Calu3 (cell line): ENCODE measurements at places on chromosomes 1 and 21.

- peak; percentile 13 for DNase-seq
Observed at GRCh38 chr1:39129514-39129913, 75.0 kb upstream of the MACF1 start.

- DNase-seq: no peak
Observed at GRCh38 chr1:26278303-26278702, 1.6 kb upstream of the SH3BGRL3 start.

GRCh38 chr21:32437729-32438128, 25.2 kb downstream of the EVA1C start:
- DNase-seq: no peak

- DNase-seq: no peak
Observed at GRCh38 chr1:108033550-108033951, 68.6 kb upstream of the VAV3 start.

- DNase-seq: no peak
Observed at GRCh38 chr21:42032968-42033367, 22.8 kb upstream of the ZBTB21 start.

GRCh38 chr1:113859478-113860175, 11.9 kb downstream of the PTPN22 start:
- no peak for DNase-seq

GRCh38 chr21:15860541-15860940, 130.8 kb downstream of the USP25 start:
- DNase-seq: no peak

- DNase-seq: peak; percentile 89
Observed at GRCh38 chr1:223714849-223715603, 2.7 kb downstream of the CAPN2 start.

DNA sequence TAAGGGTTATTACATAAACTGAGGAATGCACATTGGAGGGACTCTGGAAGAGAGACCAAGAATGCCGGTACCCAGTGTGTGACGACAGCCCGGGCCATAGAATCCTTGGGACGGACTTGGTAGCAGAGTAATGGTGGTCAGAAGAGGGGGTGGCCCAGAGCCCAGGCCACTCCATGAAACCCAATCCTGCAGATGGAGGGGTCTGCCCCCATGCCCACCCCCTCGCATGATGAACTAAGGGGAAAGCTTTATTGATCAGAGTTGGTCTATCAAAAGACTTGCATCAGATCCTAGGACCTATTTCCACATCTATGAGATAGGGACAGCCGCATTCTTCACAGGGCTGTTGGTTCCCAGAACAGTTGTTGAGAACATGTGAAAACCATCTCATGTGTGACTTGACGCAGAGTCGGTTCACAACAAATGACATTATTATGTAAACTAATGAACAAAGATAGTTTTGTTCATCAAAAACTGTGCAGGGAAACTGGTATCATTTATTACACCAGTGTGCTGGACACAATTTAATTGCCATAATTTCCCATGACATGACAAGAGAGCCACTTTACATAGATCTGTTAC, 21.5 kb upstream of the SDC3 start:
- no peak for DNase-seq

DNA sequence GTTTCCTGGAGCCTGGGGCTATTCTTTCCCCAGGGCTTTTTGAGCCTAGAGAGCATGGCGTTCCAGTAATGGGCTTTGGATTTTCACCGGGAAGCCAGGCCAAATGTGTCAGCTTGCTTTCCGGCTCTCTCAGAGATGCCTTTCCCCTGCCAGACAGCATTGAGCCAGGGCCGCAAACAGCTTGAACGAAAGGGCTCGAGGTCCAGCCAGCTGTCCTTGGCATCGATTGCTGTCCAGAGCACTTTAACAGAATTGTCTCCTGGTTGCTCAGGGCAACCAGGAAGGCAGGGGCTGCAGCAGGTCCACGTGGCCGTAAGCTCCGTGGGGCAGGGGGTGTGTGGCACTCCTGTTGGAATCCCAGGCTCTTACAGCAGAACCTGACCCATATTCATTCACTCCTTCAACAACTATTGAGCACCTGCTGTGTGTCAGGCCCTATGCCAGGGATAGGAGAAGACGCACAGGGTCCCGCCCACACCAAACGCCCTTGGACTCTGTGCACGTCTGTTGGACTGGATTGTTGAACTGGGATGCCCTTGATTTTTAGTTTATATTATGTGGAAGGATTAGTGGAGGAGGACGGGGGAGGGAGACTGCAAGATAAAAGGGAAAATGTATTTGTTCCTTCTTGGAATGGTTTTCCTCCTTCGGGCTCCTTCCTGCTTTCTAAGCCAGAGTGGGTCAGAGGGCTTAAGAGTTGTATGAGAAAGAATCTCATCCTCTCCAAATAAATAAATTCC, 38.7 kb upstream of the EFHD2 start:
- no peak for DNase-seq

GRCh38 chr1:208272311-208272710, 28.1 kb upstream of the PLXNA2 start:
- DNase-seq: no peak

DNA sequence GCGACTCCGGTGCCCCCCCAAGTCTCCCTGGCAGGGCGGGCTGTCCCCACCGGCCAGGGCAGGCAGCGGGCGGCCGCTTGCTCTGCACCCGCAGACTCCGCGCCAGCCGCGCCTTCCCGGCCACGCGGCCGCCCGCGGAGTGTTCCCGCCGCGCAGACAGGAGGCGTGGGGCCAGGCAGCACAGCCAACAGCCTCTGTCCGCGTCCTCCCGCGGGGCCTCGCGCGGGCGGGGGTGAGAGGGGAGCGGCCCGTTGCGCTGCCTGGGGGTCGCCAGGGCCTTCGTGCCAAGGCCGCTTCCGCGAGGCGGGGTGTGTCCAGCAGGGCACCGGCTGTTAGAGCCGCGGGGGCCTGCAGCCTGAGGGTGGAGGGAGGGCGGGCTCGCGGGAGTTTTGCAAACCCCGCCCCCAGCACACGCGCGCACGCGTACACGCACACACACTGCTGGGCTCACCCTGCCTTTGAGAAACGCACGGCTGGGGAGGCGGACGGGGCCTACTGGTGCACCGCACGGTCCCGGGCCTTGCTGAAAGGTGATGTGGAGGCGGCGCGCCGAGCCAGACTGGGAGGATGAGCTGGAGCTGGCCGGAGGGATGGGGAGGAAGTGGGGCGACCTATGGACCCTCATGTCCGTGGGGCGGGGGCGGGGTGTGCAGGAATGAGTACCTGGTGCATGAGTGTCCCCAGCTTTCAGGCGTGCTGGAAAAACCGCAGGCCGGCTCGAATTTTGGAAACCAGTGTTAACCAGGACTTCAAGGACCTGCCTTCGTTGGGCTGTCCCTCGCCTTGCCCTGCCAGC, 41.5 kb downstream of the KIAA1614 start:
- peak; percentile 70 for DNase-seq

DNA sequence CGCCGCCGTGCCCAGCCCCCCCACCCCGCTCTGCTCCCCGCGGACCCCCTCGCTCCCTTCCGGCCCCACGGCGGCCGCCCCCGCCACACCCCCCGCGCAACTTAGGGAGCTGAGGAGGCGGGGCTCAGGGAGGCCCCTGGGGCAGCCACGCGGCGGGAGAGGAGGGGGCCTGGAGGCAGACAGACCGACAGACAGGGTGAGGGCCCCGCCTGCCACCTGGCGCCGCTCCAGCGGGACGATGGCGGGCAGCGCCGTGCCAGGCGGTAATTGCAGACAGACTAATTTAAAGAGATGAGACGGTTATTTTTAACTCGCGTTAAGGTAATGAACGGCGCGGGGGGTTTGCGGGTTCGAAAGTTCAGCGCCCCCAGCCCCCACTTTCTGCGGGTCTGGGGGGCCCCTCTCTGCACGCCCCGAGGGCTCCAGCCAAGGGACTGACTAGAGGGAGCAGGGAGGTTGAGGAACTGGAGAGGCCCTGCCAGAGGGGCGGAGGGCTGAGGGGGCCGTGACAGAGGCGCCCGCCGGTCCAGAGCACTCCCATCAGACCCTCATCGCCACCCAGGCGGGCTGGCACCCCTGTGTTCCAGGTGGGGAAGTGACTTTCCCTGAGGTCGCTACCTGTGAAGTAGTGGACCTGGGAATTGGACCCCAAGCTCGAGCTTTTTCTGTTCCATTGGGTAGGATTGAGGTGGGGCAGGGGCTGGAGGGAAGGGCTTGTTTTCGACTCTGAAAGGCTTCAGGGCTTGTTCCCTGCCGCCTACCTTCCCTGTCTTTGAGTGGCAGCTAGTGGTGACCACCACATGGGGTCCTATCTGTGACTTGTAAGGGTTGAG, 5.4 kb downstream of the FOXO6 start:
- DNase-seq: peak; percentile 37

GRCh38 chr21:43921571-43921978, 56.6 kb downstream of the AGPAT3 start:
- DNase-seq: no peak

- no peak for DNase-seq
Observed at GRCh38 chr1:165527251-165528007, 16.4 kb upstream of the LRRC52 start.

DNA sequence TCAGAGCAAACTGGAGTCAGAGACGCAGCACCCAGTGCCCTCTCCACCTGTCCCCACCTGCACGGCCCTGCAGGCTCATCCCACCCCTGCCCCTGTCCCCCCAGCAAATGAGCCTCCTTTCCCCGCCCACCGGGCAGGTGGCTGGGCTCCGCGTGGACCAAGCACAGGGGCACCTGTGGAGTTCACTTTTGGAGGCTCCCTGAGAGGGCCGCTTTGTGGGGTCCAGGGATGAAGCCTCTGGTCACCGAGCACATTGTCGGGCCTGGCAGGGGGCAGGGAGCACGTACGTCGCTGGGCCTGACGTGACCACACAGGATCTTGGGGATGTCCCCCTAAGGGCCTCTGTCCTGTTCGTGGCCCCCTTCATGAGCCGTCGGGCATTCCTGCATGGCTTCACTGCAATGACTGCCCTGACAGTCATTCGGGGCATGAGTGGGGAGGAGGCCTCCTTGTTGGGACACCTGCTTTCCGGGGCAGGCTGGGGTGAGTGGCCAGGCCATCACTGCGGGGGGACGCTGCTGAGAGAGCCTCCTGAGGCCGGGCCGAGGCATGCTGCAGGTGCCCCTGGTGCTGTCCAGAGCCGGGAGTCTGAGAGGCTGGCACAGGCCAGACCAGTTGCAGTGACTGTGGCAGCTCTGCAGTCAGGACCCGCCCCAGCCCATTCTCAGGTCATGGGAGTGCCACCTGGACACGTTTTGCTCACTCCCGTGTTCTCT, 19.7 kb downstream of the SLX9 start:
- DNase-seq: no peak

DNA sequence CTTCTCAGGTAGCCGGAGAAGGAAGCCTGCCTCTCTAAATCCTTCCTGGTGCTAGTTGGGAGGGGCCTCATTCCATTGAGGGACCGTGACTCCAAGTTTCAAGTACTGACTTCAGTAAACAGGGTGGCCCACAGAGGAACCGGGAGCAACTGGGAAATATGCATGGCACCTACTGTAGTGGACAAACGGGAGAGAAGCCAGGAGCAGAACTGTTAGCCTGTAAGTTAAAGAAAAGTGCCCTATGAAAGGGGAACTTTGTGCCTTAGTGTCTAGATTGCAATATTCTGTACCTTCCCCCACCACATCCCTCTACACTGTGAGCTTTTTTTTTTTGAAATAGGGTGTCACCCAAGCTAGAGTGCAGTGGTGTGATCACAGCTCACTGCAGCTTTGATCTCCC, 33.2 kb upstream of the KANK4 start:
- DNase-seq: no peak

GRCh38 chr1:145927916-145928643, 796 bp upstream of the RBM8A start:
- no peak for DNase-seq

- no peak for DNase-seq
Observed at GRCh38 chr1:177589166-177589565, 380.7 kb downstream of the SEC16B start.

- DNase-seq: no peak
Observed at GRCh38 chr1:8598783-8599182, 218.7 kb downstream of the RERE start.

- DNase-seq: no peak
Observed at GRCh38 chr1:59229138-59229537, 67.8 kb upstream of the FGGY start.

GRCh38 chr1:187262731-187263130, 434.0 kb downstream of the PLA2G4A start:
- DNase-seq: no peak

DNA sequence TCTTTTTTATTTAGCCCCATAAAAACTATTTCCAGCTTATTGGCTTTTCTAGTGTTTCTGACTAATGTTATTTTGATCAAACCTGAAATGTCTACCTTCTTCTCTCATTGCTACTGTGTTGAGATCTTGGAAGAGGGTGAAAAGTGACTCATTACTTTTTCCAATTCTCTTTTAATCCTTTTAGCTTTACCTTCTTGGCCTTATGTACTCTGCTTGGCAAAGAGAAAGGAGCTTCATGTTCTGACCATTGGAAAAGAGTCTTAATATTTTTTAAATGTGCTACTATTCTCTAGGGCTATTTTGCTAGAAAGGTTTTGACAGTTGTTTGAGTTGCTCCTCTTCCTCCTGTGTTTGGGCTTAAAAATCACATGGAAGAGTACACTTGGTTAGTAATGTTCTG, 97.8 kb upstream of the CHODL start:
- no peak for DNase-seq

GRCh38 chr1:59316497-59317128, 19.7 kb downstream of the FGGY start:
- DNase-seq: no peak

GRCh38 chr1:21664806-21665588, 4.2 kb downstream of the RAP1GAP start:
- DNase-seq: no peak

GRCh38 chr1:167794043-167794442, 72.3 kb downstream of the MPZL1 start:
- DNase-seq: no peak

- DNase-seq: no peak
Observed at GRCh38 chr1:111470596-111470995, 3.2 kb upstream of the C1orf162 start.
